Memory B cell (primary cell): ENCODE measurements at places on chromosomes 13 and 19.

DNA sequence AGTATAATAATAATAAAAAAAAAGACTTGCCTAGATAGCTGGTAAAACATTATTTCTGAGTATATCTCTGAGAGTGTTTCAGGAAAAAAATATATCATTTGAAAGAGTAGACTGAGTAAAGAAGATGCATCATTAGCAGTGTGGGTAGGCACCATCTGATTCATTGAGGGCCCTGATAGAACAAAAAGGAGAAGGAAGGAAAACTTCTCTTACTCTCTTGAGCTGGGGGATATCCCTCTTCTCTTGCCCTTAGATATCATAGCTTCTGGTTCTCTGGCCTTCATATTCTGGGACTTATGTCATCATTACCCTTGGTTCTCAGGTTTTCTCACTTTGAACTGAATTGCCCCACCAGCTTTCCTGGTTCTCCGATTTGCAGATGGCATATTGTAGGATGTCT lies 177.6 kb upstream of the EDNRB start:
- DNase-seq, result no peak

GRCh38 chr13:86907156-86907555 lies 764.0 kb upstream of the SLITRK5 start:
- DNase-seq, result no peak

DNA sequence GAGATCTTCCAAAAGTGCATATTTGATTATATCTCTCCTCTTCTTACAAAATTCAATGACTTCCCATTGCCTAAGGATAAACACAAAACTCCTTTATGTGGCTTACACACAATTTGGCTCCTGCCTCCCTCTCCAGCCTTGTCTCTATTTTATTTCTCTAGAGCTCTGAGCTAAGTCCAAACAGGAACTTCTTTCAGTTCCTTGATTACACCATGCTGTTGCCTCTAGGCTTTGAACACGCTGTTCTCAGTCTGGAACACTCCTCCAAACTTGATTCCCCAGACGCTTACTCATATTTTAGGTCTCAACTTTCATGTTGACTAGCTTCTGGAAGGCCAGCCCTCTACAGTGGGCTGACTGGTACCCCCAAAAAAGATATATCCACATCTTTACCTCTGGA lies 258.5 kb downstream of the COG6 start:
- no peak for DNase-seq

DNA sequence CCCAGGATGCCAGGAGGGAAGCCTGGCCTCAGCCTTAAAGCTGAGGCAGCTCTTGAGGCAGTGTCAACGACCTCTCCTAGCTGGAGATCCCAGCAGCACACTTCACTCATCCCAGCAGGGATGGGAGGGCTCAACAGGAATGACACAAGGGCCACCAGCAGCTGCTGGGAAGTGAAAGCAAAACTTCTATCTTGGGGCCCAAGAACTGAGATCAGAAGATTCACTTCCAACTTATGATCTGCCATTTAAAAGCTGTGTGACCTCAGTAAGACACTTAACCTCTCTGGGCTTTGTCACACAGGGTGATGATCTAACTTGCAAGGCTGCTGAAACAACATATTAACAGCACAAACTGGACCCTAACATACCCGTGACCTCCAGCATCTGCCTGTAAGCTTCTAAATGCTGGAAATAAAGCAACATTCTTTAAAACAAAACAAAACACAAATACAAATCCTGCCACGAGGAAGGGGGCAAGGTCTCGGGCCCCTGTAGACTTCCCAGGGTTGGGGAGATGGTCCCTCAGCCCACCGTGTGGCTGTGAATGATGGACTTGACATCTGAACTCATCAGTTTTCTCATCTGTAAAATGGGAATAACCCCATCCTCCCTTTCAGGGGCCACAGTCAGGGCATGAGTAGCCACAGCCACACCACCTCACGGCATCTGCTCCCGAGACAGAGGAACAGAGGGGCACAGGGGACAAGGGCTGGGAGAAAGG lies 22.7 kb downstream of the ELL start:
- DNase-seq, result no peak

DNA sequence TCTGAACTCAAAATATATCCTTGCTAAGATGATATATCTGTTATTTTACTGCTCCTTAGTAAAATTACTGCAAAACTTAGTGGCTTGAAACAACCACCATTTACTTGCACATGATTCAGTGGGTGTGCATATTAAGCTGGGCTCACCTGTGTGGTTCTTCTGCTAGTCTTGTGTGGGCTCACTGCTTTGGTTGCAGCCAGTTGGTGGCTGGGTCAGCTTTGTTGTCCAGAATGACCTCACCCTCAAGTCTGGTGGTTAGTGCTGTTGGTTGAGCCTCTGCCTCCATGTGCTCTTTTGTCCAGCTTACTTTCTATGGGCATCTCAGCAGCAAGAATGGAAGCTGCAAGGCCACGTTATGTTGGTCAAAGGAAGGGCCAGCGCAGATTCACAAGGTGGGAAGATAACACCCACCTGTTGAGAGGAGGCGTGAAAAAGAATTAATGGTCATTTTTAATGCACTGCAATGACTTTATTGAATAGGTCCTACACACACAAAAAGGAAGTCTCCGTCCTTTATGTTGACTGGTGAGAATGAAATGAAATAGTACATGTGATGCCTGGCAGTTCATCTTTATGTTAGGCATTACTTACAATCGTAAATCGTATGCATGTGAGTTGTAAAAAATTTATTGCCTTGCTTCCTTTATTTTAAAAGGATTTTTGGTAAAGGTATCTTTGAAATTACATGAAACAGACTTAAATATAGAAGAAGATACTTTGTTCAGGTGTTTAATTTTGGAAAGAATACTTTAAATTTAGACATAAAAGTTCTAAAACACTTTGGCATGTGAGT lies 34.3 kb downstream of the URI1 start:
- no peak for DNase-seq
